ENCODE measurements at places on chromosomes 7 and 10.

DNA sequence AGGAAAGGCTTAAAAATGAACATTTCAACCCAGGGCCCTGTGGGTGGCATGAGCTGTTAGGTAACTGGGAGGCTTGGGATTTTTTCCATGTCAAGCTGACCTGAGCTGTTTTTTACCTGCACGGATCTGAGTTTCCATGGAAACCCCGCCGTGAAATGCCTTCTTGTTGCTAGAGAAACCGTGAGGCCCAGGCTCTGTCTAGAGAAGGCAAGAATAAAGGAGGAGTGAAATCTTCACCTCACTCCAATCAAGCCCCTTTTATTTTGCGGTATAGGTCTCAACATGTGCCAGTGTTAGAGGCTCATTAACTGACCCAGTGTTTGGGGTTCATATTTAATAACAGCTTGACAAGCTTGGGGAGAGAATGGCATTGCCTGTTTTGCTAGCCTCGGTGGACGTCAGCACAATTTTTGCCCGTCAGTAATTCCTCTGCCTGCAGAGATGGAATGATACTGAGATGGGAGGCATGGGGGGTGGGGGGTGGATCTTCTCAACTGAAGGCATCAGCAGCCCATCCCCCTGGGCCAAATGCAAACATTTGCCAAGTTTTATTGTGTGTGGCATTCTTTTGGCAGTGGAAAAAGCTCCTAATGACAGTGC lies 48.9 kb upstream of the PDCD4 start:
- no peak for DNase-seq

GRCh38 chr7:35482231-35482630 lies 212.7 kb downstream of the HERPUD2 start:
- no peak for DNase-seq

DNA sequence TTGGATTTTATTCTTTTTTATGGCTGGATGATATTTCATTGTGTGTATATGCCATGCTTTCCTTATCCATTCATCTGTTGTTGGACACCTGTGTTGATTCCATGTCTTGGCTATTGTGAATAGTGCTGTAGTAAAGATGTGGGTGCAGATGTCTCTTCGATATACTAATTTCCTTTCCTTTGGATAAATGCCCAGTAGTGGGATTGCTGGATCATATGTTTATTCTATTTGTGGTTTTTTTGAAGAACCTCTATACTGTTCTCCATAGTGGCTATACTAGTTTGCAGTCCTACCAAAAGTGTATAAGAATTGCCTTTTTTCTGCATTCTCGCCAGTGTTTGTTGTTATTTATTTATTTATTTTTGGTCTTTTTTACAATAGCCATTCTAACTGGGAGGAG lies 159.8 kb downstream of the WNT2 start:
- no peak for DNase-seq

- no peak for DNase-seq
Measured at GRCh38 chr10:113121153-113121552, 171.1 kb downstream of the TCF7L2 start.

GRCh38 chr7:138079137-138079536 lies 2.9 kb downstream of the AKR1D1 start:
- no peak for DNase-seq

DNA sequence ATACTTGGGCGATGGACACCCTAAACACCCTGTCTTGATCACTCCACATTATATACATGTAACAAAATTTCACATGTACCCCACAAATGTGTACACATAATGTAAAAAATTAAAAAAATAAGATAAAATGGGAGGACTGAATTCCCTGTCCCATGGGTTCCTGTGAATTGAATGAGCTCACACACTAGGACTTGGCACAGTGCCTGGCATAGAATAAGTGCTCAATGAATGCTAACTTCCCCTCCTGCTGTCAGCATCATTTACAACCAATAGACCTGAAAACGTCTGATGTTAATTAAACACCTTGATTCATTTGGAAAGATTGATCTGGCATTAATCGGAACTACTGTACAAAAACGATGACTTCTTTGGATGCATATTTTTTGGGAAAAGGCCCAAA lies 117.3 kb upstream of the ZNF438 start:
- DNase-seq = no peak

- DNase-seq = no peak
Measured at GRCh38 chr10:48996-49395, at the start of gene TUBB8. Gene TUBB8 (minus strand): TSS chr10:49296. CDS start chr10:49238, 58 bp downstream.

DNA sequence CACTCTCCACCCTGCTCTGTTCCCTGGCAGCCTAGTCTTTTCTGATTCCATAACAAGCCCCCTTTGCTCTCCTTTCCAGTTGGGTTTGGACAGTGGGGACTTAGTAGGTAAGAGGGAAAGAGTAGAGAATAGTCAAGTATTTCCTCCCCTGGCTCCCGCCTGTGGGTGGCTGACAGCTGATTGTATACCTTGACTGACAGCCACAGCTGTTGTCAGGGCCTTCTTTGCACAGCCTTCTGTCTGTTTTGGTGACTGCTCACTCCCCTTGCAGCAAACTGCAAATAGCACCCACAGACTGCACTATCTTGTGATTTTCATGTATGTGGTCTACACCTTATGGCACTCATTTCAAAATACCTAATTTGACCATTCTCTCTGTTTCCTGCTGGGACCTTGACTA lies 486.3 kb downstream of the ACTR3B start:
- DNase-seq = no peak

DNA sequence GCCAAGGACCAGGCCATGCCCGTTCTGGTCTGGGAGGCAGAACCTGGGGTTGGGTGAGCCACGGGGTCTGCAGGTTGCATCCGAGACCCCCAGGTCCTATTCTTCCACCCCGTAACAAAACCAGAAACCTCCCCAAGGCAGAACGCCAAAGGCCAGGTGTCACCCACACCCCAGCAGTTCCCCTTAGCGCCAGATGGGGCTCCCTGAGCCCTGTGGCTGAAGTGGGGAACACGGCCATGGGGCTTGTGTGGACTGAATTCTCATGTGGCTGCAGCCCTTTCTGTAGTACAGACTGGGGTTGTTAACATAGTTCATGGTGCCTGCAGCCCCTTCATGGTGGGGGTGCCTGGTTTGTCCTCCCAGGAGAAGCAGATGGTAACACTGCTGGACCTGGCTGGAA lies 10.2 kb downstream of the BRI3 start:
- DNase-seq = no peak

DNA sequence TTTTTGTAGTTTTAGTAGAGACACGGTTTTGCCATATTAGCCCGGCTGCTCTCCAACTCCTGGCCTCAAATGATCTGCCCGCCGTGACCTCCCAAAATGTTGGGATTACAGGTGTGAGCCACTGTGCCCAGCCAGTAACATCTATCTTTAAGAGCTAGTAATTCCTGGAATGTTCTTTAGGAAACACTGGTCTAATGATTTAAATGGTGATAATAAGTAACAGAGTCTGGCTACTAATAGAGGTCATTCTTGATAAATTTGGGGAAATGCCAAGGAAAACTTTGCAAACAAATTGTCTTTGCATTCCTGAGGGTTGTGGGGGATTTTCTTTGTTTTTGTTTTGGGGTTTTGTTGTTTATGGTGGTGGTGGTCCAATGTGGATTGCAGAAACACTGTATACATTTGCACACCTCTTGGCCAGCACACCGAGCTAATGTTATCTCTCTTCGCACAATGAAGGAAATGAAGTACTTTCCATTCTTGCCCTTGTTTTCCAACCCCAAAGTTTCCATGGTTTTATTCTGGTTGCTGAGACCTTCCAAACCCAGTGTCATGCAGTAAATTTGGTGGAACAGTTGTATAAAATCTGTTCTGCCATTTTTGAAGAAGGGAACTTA lies 51.3 kb upstream of the WIPF3 start:
- no peak for DNase-seq

GRCh38 chr7:151272405-151272804 lies 23.9 kb upstream of the SMARCD3 start:
- no peak for DNase-seq

DNA sequence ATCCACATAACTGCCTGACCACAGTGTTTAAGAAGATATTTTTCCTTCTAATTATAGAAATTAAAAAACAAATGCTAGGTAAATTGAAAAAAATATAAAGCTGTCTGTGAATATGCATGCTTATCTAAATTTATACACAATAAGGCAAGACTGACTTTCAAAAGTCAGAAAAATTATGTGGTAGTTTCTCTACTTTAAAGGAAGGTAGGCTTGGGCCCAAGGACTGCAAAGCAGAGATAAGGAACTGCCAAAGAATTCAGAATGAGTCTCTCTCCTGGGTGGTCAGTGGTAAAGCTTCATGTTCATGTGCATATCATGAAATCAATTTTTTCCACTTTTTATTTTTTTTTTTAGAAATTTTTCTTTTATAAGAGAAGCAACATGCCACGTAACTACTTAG lies 998.6 kb downstream of the REEP3 start:
- no peak for DNase-seq

DNA sequence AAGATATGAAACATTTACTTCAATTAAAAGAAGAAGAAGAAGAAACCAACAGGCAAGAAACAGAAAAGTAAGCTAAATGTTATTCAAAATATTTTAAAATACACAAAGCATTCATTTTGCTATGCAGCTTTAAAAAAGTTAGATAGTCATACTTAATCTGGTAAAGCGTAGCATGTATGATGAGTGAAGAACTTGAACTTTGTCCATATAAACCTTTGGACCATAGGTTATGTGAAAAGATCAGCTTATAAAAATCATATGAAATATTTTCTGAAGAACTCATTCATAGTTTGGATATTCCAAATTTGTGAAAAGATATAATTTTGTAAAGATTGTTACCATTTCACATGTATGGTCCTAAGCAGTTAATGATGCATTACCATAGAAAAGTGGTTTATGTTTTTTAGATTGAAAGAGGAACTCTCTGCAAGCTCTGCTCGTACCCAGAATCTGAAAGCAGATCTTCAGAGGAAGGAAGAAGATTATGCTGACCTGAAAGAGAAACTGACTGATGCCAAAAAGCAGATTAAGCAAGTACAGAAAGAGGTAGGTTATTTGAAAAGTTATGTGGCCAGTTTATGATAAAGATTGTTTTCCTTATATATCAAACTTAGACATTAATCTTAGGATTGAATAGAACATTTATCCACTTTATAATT lies 37.3 kb downstream of the KIF20B start:
- no peak for DNase-seq

DNA sequence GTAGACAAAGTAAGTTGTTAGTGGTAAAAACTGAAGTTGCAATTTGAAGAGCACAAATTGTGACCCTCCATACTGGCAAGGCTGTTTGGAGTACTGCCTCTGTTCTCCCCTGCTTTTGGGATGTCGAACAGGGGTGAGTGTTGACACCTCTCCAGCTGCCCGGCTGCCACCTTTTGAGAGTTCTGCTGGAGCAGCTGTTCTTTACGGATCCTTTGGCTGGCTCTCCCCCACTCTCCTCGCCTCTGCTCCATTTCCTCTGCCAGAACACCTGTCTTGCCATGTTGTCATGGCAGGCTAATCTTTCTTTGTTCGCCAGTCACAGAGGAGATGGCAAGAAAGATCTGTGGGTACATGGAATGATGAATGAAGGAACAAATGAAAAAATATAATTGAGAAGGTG lies 34.9 kb downstream of the INSYN2A start:
- no peak for DNase-seq

GRCh38 chr7:122307228-122307621 lies 2.7 kb upstream of the FEZF1 start:
- DNase-seq = no peak

GRCh38 chr7:21829731-21830130 lies 116.0 kb downstream of the CDCA7L start:
- no peak for DNase-seq

GRCh38 chr7:5636914-5637313 lies 144.5 kb downstream of the RNF216 start:
- no peak for DNase-seq

DNA sequence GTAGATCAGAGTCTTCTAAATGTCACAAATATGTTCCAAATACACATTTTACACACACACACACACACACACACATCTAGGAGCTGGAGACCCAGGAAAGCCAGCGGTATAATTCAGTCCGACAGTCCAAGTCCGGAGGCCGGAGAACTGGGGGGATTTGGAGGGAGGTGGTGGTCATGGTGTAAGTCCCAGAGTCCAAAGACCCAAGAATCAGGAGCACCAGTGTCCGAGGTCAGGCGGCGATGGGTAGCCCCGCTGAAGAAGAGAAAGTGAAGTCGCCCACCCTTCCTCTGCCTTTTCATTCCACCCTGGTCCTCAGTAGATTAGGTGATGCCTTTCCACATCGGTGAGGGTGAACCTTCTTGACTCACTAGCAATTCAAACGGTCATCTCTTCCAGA lies 154.8 kb downstream of the CAMK1D start:
- DNase-seq = no peak

GRCh38 chr7:80584778-80585177 lies 53.7 kb upstream of the CD36 start:
- DNase-seq = peak; percentile 10

DNA sequence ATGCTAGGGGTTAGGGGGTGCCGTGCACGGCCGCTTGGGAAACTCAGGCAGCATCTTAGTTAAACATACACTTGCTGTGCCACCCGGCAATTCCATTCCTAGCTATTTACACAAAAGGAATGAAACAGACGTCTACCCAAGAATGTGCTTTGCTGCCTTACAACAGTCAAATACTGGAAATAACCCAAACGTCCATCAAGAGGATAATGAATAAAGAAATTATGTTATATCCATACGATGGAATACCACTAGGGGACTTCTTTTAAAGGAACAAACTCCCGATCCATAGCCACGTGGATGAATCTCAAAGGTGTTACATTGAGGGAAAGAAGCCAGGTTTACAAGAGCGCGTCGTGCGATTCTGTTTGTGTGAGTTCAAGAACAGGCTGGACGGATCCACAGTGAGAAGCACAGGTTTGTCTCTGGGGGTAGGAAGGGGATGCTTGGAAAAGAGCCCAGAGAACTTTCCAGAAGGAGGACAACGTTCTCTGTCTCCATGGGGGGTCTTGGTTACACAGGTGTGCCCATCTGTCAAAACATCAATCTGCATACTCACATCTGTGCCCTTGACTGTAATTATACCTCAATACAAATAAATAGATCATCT lies 41.8 kb downstream of the STK32C start:
- DNase-seq = no peak

- no peak for DNase-seq
Measured at GRCh38 chr7:81676813-81677212, 93.0 kb downstream of the HGF start.

DNA sequence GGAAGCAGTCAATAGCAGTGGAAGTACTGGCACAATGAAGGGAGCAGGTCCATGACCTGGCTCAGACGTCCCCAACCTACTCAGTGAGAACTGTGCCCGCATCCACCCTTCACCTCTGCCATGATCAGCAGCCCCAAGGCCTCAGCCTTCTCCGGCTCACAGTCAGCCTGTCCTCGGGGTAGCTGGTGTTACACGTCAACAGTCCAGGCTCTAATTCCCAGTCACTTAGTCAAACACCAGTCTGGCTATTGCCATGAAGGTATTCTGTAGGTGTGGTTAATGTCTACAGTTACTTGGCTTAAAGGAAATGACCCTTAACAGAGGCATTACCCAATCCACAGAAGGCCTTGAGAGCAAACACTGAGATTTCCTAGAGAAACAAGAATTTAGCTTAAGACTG lies 49.1 kb downstream of the GRB10 start:
- DNase-seq = no peak
